Activated CD8-positive, alpha-beta memory T cell treated with anti-CD3 and anti-CD28 coated beads for 48 hours (primary cell): ENCODE measurements at places on chromosomes 2 and 18.

GRCh38 chr2:37330681-37331080, 6.0 kb upstream of the PRKD3 start:
- DNase-seq: no peak

DNA sequence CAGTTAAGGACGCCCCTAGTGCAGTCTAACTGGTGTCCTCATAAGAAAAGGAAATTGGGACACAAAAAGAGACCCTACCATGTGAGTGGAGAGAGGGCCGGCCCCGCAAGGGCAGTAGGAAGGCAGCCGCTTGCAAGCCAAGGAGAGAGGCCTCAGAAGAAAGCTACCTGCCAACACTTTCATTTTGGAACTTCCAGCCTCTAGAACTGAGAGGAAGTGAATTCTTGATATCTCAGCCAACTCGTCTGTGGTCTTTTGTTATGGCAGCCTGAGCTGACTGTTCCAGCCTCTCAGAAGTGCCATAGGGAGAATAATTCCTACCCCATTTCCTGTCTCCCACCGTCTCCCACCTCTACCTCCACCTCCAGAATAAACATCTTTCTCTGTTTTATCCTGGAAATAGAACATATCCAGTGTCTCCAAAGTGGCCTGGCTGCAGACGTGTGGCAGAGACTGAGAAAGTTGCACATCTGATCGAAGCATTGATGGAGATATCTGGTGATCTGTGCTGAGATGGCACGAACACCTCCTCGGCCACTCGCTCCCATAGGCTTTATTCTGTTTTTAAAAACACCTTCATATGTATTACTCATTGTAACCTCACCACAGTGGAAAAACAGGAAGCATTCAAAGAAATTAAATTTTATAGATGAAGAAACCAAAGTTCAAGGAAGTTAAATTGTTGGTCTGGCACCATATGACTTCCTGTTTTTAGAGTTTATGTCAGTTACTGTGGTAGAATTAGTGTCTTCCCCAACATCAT, 39.5 kb upstream of the MARCO start:
- no peak for DNase-seq

DNA sequence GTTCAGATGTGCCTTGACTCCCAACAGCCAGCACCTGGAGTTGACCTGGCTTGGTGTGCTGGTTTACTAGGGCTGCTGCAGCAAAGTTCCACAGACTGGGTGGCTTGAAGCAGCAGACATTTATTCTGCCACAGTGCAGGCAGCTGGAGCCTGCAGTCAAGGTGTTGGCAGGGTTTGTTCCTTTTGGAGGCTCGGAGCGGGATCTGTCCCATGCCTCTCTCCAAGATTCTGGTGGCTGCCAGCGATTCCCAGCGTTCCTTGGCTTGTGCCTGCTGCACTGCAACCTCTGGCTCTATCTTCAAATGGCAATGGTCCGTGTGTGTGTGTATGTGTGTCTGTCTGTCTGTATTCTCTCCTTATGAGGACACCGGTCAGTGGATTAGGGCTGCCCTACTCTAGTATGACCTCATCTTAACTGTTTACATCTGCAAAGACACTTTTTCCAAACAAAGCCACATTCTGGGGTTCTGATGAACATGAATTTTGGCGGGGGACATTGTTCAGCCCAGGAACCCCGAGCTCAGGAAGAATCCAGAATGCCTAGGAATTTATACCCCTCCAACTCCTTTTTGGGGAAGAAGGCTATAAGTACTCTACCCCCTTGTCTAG, 44.7 kb upstream of the TMEM131 start:
- DNase-seq: no peak

DNA sequence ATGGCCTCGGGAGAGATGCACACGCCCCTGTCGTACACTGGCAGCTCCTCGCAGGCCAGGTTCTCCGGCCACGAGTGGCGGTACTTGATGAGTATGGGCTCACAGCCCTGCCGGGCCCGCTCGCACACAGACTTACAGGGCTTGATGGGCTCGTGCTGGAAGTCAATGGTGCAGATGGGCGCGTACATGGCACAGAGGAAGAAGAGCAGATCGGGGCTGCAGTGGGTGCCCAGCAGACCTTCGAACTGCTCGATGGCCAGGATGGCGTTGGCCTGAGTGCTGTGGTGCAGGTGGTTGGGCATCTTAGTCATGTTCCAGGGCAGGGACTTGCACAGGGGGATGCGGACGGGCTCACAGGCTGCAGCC, 359 bp downstream of the FRZB start:
- no peak for DNase-seq

DNA sequence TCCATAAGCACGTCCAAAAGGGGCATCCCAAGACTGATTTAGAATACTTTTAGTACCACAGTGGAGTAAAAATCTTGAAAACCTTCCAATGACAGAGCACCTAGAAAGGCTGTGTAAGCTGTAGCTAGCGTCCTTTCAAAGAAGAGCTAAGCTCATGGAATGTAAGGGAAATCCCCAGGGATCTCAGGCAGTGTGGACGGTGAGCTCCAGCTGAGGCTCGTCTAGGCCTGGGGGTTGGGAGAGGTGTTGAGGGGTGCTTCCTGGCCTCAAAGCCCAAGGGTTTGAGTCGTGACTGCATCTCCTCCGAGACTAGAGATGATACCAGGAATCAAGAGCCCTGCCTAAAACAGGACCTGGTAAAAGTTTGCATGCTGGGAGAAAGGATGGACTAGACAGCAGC, 7.6 kb downstream of the CTIF start:
- no peak for DNase-seq

GRCh38 chr2:148305476-148305875, 284.6 kb downstream of the MBD5 start:
- DNase-seq: no peak

- DNase-seq: no peak
Observed at GRCh38 chr2:215105607-215106354, 32.6 kb downstream of the ABCA12 start.

DNA sequence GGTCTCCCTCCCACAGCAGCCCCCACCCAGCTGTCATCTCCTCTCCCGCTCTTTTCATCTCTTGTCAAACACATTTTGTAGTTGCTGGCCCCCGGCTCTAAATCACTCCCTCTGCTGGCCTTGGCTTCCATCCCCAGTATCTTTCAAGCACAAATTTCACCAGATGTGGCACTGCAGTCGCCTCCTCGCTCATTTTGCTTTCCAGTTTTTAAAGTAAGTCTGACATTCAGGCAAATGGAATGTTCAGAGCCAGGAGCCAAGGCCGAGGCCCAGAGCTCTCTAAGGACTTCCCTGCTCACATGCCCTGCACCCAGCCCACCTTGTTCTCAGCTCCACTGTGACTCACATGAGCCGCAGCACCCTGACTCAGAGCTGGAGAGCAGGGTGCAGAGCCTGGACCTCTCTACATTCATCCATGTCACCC, 158.4 kb downstream of the GALNT14 start:
- no peak for DNase-seq

- no peak for DNase-seq
Observed at GRCh38 chr2:64808092-64808491, 154.4 kb upstream of the SERTAD2 start.

DNA sequence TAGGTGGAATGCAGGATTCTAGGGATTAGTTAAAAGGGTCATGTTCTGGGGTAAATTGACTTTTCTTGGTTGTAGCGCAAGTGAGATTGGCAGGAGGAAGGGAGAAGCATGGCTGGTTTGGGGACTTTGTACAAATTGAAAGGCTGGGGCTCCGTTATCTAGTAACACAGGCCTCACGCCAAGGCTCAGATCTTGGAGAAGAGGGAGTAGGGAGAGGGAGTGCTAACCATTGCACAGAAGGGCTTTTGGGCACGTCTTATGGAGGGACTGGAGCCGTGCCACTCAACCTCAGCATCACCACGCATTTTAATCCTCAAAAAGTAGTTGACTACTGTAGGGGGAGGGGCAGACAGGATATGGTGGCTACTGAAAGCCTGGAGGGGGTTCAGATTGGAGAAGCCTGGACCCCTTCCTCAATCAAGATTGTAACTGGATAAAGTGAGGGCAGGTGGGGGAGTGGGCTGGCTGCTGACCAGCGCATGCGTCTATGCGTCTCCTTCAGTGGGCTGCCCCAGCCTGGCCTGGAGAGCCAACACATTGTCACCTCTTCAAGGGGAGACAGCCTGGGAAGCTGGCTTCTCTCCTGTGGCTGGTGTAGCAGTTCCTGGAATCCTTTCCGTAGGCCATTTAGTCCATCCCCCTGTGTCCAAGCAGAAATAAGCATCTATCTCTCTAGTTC, 14.3 kb downstream of the IGFBP5 start:
- DNase-seq: no peak

- DNase-seq: no peak
Observed at GRCh38 chr18:36901277-36901701, 72.4 kb downstream of the KIAA1328 start.

- no peak for DNase-seq
Observed at GRCh38 chr2:174924061-174924693, 81.0 kb downstream of the CHN1 start.

DNA sequence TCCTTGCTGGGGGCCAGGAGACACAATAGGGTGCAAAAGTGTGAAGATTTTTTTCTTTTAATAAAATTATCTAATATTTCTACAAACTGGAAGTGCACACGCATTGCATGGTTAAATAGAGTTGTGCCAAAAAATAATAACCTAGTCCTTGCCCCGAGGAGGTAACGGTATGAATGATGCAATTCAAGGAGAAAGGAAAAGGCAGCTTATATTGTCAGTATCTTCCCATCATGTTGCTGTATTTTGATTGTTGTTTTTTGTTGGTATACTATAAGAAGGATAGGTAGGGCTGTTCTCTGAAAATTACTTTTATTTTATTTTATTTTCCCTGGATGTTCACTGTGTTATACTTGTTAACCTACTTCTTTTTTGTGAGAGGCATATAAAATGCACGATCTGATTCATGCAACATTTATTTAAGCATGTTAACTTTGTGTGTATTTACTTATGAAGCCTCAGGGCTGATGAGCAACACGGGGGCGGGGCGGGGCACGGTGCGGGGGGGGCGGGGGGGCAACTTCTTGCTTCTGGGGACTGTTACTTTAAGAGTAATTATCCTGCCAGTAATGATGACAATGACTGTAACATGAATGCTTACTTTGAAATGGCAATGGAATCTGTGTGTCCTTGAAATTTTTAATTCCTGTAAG, 118.6 kb downstream of the AQP4 start:
- no peak for DNase-seq

DNA sequence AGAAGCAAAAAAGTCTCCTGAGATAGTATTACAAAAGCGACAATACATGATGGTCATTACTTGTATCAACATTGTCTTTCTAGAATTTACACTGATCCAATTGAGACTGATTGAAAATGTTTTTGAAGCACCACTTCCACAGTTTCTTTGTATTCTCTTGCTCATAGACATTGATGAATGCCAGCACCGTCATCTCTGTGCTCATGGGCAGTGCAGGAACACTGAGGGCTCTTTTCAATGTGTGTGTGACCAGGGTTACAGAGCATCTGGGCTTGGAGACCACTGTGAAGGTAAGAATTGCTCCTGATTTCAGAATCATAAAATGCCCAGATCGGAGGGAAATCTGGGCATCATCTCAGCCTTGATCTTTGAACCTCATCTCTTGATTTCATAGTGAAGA, 175.1 kb upstream of the RASGRP3 start:
- DNase-seq: no peak

DNA sequence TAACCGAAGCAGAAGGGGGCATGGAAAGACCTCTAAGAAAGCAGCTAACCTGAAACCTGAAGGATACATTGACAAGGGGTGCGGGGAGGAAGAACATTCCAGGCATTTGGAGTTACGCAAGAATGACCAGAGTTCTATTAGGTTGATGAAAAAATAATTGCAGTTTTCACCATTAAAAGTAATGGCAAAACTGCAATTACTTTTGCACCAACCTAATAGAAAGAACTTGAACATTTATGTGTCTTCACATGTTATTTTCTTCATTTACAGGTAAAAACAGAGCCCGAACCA, 110.5 kb downstream of the LYPD6B start:
- DNase-seq: no peak

DNA sequence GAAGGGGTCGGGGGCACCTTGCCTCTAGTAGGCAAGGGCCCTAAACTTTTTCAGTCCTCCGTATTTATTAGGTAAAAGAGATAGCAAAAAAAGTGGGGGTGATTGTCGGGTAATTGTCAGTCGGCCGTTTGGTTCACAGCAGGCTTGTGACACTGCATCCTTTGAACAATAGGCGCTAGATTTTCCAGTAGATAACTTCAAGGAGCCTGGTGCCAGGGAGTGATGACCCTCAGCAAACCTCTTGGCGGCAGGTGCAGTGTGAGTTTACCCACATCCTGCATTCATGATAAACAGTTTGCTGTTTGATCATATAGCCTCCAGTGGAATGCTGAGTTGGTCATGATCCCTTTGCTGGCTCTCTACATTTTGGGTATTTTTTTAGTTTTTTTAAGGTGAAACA, 22.9 kb downstream of the SERPINB8 start:
- no peak for DNase-seq

- no peak for DNase-seq
Observed at GRCh38 chr2:88082781-88083180, 15.2 kb downstream of the SMYD1 start.
